ENCODE measurements at places on chromosomes 5 and 9. TPM values are rescaled to one million over a fixed set of nuclear protein-coding genes. Genes with fewer than 3 reads are reported as not detected.

Gene AMACR
- total RNA-seq: 33.6 TPM

Gene NR2F1
- 3.4 TPM for total RNA-seq

Gene SHB
- total RNA-seq: 37.3 TPM

Gene PCDHGC4
- not detected for total RNA-seq

Gene TRIM7
- total RNA-seq: 12.7 TPM

Gene SNX18
- total RNA-seq: 16.7 TPM

Gene LIFR
- 10.8 TPM for total RNA-seq

All from renal cortical epithelial cell (primary cell).